ENCODE measurements at places on chromosomes 1 and 21.

DNA sequence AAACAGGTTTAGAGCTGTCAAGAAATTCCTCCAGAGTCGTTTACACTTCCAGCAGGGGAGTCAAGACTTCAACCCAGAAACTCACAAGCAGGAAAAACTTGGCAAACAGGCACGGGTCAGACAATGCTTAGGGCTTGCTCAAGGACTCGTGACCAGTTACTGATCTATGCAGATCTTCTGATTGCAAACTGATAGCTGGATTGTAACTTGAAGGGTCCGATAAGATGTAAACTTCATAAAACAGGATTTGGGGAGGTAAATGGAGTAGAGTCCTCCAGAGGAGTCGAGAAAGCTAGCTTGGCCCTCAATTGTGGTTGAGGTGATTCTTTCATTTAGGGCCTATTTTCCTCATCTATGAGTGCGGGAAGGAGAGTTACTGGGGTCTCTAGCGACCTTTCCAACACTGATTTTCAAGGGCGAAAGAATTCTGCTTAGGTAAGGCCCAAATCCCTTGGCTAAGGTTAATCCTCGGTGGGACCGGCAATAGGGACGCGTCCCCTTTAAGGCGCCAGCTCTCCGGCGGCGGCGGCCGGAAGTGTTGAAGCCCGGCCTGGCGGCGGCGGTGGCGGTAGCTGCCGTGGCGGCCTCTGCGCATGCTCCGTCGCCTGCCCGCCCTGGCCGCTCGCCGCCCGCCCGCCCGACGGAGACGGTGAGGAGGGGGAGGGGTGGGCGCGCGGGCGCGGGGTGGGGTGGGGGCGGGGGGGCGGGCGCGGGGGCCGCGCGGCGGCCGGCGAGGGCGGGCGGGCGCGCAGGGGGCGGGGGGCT is at the start of gene GMEB1:
Gene GMEB1 (plus strand): TSS at position 594 of the 765 bp plus-strand sequence. CDS start 14,829 bp downstream, outside the sequence.
- DNase-seq: peak; percentile 91

GRCh38 chr1:66403007-66403731 is 130.8 kb upstream of the SGIP1 start:
- peak; percentile 20 for DNase-seq

DNA sequence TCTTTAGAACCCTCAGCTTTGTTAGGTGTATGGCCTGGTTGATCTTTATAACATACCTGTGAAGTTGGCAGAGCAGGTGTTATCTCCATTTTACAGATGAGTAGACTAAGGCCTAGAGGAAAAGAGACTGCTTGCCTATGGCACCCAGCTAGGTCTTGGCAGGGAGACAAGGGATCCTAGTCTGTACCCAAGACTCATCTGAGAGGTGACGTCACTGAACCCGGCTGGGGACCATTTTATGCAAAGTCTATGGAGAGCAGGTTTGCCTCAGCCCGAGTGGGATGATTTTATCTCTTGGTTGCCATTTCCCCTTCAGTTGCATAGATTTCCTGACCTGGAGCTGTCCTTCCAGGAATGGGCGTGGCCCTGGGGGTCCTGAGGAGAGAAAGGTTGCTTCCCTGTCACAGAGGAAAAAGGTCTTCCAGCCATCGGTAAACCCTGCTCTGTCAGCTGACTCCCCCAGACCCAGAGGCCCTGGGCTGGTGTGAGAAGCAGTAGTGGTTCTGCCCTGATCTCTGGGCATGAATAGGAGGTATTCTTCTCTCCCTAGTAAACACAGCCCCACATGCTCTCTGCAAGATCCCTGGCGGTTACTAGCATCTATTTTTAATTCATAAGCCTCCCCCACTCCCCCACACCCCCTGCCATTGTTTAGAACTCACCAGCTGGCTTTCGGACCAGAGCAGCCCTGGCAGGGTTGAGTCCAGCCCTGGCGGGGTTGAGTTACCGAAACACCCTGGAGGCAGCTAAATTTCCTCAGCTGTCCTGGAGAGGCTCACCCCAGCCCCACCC is 19.6 kb downstream of the TMCC2 start:
- peak; percentile 48 for DNase-seq

DNA sequence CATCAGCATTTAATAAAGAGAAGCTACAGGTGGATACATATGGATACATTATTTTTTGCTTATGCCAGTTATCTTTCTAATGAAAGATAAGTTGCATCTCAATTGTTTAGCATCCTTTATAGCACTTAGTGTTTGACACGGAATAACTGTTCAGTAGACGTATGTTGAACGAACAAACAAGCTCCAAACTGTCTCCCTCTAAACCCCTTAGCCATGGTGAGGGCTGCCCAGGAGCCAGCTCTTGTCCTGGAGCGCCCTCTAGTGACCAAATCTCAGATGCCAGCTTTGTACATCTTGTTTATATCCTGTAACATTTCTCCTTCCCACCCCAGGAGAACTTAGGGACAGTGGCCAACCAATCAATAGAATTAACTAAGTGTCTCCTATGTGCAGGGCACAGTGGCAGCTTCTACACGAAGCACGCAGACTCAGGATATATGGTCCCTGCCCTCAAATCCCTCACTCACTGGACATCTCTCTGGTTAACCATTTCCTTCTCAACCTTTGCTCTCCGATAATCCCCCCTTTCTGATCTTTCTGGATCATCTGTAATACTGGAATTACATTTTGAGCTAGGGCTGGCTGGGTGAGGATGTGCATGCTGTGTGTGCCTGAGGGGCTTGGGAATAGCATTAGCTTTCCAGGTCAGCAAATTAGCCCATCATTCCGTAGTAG is 22.9 kb downstream of the KCNA10 start:
- DNase-seq: peak; percentile 84

DNA sequence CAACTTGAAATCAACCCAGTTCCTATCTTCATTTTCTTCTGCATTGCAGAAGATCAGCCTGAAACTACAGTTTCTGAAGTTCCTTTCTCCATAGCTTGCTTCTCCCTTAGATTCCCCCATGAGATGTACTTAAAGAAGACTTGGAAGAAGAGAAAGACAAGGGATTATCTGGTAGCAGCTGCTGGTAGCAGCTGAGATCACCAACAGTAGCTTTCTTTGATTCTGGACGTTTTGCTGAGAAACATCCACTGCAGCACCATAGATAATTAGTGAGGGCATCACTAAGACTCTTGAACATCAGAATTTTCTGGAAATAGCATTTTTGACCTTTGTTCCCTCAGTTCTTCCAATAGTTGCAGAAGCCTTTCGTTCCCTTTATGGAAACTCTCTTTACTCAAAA is 465 bp upstream of the CFHR3 start:
- no peak for DNase-seq

- no peak for DNase-seq
These were observed 55.8 kb downstream of the IARS2 start for GRCh38 chr1:220149742-220150141.

- no peak for DNase-seq
These were observed 27.8 kb upstream of the RGS16 start for GRCh38 chr1:182631954-182632353.

- no peak for DNase-seq
These were observed 221.8 kb downstream of the TTLL7 start for GRCh38 chr1:83776913-83777757.

DNA sequence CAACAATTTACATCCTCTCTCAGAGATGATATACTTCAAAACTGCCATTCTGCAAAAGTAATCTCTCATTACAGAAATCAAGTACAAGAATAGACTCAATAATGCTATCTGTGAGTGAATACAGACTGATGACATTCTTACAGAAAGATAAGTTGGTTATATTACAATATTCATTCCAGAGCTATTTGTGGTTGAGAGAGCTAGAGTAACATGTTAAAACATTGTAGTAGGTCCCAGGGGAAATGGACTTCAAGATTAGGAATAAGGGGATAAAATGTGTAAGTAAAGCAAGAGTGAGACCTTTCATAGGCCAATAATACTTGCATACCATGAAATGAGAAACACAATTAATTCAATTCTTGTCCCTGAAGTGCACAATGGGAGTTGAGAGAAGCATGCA is 1.5 kb downstream of the F13B start:
- peak; percentile 76 for DNase-seq

DNA sequence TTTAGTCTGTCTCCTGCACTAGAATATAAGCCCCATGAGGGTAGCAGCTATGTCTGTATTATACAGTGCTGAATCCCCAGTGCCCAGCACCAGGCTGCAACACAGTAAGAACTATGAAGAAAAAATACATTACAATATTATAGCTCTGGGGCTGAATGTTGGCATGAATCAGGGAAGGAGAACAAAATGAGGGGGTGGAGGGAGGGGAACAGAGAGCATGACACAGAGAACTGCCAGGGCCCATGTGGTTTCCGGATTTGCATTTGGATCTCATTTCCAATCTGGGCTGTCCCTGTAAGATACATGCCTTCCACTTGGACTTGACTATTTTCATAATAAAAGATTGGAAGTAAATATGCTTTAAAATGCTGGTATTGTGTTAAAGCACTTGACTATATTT is 35.8 kb downstream of the C1orf198 start:
- DNase-seq: peak; percentile 56

GRCh38 chr21:38506661-38507281 is 8.5 kb upstream of the ERG start:
- no peak for DNase-seq

DNA sequence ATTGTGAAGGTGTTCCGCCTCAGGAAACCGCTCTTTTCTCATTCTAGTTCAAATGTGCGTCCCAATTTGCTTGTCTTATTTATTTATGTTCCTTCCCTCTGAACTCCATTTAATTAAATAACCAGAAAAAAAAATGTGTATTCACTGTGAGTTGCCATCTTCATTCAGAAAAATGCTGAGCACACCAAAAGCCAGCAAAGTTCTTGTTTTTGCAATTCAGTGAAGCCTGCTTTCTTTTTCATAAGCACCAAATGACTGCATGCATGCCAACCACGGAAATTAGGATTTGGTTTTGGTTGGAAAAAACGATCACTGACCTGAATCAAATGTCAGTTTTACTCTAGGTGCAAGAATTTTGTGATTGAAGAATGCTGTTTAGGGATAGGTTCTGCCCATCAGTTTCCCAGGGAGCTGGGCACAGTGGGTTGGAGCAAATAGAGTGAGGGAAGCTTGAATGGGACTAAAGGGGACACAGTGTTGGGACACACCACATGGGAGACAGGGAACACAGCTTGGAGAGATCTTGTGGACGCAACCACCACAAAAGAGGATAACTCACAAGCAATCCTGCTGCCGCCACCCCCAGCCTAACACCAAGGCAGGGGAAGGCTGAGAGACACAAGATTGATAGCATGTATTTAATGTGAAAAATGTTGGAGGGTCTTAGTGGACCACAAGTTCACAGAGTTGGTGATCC is 183.4 kb upstream of the GALNT2 start:
- DNase-seq: no peak

DNA sequence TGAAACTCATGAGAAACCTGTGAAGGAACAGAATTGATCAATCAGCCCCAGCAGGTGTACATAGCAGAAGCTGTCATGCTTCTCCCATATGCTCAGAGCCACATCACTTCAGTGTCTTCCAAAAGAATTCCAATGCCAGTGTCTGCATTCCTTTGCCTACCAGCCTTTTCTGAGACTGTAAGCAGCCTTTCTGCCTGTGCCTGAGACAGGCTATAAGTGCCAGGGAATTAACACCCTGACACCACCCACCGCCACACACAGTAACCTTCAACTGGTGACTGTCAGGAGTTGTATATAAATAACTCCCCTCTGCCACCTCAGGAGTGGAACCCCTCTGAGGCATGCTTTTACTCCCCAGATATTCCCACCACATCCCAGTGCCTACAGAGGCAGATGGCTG is 38.1 kb upstream of the SLAMF9 start:
- DNase-seq: no peak

- peak; percentile 28 for DNase-seq
These were observed 125.8 kb downstream of the SLC45A1 start for GRCh38 chr1:8443558-8444194.

DNA sequence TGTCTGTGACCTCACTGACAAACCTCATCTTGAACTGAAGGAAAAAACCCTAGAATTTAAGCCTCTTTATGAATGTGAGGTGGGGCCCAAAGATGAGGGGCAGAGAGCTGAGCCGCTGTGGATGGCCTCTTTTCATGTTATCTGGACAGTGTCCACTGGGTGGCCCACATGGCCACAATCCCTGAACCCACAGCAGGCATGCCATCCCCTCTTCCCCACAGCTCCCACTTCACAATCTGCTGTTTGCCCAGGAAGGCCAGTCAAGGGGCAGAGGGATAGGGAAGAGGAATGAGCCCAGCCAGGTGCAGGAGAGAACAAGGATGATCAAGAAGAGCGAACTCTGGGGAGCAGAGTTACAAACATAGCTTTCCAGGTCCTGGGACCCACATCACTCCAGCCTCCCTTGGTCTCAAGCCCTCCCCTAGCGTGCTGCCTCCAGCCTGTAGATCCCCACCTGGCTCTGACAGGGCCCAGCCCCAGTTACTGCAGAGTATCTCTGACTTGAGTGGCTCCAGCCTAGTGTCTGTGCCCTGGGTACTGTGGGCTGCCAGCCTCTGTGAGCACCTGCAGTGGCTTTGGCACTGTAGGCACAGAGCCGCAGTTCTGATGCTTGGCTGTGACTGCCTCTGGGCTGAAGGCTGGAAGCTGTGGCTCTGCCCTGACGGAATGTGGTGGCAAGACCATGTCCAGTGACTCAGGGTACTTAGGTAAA is 1.9 kb upstream of the SLFNL1 start:
- peak; percentile 34 for DNase-seq

- no peak for DNase-seq
These were observed 12.4 kb downstream of the SLC1A7 start for GRCh38 chr1:53129891-53130597.

GRCh38 chr1:20695515-20695914 is 22.3 kb downstream of the KIF17 start:
- no peak for DNase-seq

DNA sequence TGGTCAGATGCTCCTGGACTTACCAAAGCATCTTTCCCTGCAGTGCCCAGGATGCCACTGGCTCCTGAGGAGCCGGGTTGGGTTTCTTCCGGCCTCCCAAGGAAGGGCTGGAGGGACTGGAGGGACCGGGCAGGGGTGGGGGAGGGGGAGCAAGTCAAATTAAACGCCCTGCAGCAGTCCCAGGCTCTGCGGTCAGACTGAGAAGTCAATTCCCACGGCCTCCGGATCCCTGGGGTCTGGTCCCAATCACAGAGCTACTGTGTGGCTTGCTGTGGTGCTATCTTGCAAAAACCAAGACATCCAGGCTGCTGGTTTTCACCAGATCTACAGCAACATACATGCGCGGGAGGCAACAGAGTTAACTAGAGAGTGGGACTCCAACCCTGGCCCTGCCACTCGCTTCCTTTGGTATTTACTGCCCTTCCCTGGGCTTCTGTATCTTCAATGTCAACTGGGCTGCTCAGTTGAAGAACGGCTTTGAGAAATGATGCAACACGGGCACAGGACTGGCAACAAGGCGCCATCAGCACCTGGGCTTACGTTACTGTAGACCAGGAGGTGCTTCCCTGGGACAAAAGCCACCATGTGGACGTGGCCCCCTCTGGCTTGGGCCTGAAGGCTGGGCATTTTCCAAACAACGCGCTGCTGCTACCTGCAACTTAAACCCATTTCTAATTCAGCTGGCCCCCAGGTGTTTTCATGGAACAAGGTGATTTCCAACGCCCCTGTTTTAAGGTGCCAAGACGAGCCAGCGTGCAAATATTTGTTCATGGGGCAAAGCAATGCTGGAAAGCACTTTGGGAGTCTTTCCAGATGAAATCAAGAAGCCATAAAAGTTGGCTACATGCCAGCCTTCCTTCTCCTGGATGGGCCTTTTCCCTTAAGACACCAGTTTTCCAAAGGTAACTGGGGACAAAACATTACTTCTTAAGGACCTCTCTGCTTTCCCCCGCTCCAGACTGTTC is 11.5 kb downstream of the RCC2 start:
- no peak for DNase-seq

GRCh38 chr1:181015251-181015615 is 7.4 kb downstream of the STX6 start:
- peak; percentile 42 for DNase-seq

- no peak for DNase-seq
These were observed 98.7 kb upstream of the PDC start for GRCh38 chr1:186559601-186560116.
